ENCODE measurements at places on chromosomes 5 and 9. TPM values are rescaled to one million over a fixed set of nuclear protein-coding genes. Genes with fewer than 3 reads are reported as not detected.

Gene PCDHB12
- 1.9 TPM for polyA plus RNA-seq

GRCh38 chr9:111356481-111357244 is 26.6 kb upstream of the OR2K2 start:
- no peak for DNase-seq

DNA sequence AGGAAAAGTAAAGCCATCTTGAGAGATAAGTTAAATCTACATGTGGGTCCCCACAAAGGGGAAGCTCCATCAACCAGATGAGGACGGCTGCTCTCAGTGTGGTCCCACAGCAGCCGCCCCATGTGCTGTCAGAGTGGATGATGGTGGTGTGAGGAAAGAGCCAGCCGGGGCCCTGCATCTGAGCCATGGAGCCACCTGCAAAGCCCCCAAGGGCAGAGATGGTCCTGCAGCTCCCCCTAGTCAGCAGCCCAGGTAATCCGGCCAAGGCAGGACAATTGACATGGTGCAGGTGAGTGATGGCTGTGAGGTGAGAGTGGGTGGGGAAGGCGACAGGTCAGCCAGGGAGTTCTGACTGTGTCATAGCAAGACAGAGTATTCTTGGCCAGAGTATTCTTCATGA is 458.8 kb downstream of the ICE1 start:
- DNase-seq, result no peak

DNA sequence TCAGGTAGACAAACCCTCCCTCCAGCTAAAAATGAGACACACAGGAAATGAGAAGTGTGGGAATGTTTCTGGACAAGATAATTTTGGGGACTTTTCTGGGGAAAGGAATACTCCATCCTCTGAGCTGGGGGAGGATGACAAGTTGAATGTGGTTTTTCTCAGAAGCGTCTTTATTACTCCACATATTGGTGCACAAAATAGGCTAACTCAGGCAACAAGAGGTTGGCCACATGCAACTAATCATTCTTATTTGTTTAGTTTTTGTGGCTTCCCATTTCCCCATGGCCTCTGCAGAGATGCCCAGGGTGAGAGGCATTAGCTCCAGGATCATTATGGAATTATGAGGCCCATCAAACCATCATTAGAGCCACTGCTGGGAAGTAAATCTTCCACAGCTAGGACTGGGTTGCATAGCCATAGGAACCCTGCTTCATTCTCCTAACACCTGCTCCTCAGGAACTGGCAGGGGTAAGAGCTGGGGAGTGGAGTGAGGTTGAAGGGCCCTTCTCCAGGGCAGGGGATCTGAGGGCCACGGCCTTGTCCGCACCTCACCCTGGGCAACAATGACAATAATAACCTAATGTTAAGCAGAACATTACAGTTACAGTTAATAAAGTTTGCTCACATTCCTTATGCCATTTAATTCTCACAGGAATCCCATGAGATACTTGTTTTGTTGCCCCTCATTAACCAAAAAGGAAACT is 9.3 kb upstream of the SIL1 start:
- DNase-seq, result no peak

Gene SLC34A3
- not detected for polyA plus RNA-seq

GRCh38 chr5:81554647-81555046 is 160.7 kb upstream of the ACOT12 start:
- peak; percentile 46 for DNase-seq

DNA sequence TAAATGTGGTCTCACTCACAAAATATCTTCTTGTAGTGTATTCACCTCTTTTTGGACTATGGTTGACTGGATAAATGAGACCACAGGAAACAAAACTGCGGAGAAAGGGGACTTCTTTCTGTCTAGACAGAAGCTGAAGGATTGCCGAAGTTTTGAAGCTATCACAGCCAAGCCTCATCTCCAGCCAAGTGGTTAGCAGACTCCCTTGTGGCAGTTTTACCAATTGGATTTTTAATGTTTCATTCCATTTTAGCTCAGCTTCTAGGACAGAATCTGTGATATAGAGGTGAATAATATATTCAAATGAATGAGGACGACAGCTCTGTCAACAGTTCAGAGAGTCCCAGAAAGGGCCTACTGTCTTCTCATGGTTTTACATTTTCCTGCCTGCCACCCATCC is 215.7 kb upstream of the ZNF608 start:
- no peak for DNase-seq

- no peak for DNase-seq
Observed at GRCh38 chr5:53900677-53901076, 340.2 kb downstream of the NDUFS4 start.

GRCh38 chr9:82271106-82271561 is 282.6 kb downstream of the SPATA31D1 start:
- no peak for DNase-seq

Gene SH2D3C
- 0.52 TPM for polyA plus RNA-seq

DNA sequence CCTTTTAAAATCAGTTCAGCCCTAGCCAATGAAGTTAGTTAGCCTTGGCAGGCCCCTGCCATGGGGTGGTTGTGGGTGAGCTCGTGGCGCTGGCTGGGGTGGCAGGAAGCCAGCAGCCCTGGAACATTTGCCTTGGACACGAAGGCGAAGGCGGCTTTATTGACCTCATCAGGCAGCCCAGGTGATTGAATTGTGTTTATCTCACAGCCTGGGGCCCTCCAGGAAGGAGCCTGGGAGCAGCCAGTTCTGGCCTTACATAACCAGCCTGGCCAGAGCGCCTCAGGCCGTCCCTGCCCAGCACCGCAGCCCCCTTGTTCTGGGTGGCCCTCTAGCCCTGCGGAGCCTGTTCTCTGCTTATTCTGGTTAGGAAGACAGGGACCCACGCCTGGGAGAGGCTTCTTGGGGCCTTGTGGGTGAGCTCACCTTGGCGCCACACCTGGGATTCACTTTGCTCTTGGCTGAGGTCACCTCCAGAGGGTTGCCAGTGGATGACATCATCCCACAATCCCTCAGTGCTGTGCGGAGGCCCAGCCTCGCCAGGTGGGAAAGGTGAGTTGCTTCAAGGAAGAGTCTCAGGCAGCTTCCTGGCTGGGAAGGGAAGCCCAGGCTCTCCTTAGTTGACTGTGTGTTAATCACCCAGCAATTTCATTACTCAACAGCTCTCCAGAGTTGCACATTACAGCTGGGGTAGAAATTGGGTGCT is 54.4 kb upstream of the RPL26L1 start:
- DNase-seq, result peak; percentile 58

Gene ADCY2
- polyA plus RNA-seq, result not detected

- DNase-seq, result no peak
Observed at GRCh38 chr9:116585204-116585603, 101.9 kb upstream of the TRIM32 start.

- no peak for DNase-seq
Observed at GRCh38 chr5:126754609-126755008, 22.3 kb upstream of the LMNB1 start.

Gene FBXL17
- 5.6 TPM for polyA plus RNA-seq

GRCh38 chr5:125263356-125263755 is 516.9 kb upstream of the ZNF608 start:
- DNase-seq, result no peak

GRCh38 chr5:1037123-1037670 is 28.6 kb downstream of the NKD2 start:
- peak; percentile 14 for DNase-seq

GRCh38 chr9:15549611-15550010 is 3.2 kb upstream of the CCDC171 start:
- no peak for DNase-seq

Gene PPP3R2
- not detected for polyA plus RNA-seq

GRCh38 chr5:103669615-103670014 is 107.0 kb upstream of the NUDT12 start:
- no peak for DNase-seq

Gene TSSK1B
- polyA plus RNA-seq, result 0.05 TPM
